Fibroblast of skin of left quadriceps (primary cell): ENCODE measurements at places on chromosomes 13 and 19.

- no peak for DNase-seq
These were observed 577.4 kb downstream of the TBC1D4 start for GRCh38 chr13:74904556-74904955.

- DNase-seq = no peak
These were observed 335 bp upstream of the SOX1 start for GRCh38 chr13:112066624-112067004.

GRCh38 chr19:4057931-4058692, 8.6 kb downstream of the ZBTB7A start:
- DNase-seq = peak; percentile 29

GRCh38 chr13:81058916-81059290, 718.0 kb upstream of the SPRY2 start:
- no peak for DNase-seq

DNA sequence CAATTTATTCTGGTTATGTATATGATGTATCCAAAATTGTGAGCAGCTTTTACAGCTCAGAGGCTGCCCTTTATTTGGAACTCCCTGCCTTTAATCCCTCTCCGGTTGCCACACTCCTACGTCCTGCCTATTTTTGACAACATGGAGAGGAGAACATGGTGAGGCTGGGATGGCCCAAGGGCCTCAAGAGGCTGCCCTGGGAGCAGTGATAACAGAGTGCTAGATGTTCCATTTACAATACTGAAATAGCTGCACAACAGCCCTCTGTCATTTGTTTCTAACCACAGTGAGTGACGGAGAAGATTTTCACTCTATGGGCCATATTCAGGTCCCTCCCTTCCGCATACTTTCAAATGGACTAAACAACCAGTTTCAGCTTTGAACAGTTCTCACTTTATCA, 33.4 kb downstream of the STARD13 start:
- no peak for DNase-seq

GRCh38 chr13:72317346-72318109, 409.9 kb downstream of the MZT1 start:
- DNase-seq = no peak

DNA sequence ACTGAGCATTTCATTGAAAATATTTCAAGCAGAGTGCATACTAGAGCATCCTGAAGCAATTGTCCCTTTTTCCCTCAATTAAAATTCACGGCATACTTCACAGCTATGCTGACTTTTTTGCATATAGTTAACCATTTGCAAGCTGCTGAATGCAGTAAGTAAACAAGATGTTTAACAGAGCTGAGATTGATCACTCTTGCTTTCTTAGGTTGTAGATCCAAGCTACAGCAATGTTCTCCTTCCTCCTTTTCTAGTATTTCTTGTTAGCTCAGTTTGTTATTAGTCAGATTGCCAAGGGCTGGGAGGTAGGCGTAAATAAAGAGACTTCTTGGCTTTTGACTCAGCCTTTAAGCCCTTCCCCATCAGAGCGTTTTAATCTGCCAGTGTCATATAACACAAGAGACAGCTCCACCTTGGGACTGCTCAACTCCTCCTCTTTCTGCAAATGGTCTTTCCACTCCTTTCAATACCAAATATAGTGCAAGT, at the start of gene SLITRK6:
TSS of gene SLITRK6 (minus strand) at position 323 of the 486 bp plus-strand sequence. CDS start 2,911 bp downstream, outside the sequence.
- DNase-seq = peak; percentile 47

DNA sequence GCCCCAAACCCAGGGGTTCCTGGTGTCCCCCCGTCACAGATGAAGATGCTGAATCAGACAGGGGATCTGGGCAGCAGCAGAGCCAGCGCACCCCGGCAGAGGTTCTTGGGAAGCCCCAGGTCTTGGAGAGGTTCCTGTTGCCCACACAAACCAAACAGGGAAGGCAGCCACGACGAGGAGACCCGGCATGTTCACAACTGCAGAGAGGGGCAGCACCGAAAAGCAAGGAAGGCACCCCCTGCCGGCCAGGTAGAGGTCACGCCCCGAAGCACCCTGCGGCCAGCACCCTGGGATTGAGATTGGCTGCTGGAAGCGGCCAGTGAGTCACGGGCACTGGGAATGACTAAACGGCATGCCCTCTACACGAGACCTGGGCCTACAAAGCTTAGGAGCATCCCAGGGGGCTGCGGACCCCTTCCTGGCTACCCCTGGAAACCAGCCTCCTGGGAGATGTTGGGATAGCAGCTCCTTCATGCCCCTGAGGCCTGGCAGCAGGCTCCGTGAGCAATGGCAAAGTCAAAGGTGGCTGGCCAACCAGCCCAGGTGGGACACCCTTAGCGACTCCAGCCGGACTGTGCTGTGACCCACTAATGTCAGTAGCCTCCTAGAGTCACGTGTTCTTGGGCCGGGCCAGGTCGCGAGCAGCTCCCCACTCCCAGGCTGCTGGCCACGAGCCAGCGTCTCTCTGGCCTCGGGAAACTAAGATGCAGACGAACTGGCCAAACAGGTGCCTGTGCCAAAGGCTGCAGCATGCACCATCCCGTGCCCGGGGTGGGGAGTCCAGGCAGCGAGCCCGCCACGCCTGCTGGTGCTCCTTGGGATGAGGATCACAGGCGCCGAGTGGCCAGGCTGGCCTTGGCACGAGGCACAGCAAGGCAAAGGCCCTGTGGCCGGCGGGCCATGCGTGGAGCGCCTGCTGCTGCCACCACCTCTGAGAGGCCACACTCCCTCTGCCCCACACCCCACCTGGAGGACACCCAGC, 43.2 kb downstream of the MLLT1 start:
- DNase-seq = no peak

DNA sequence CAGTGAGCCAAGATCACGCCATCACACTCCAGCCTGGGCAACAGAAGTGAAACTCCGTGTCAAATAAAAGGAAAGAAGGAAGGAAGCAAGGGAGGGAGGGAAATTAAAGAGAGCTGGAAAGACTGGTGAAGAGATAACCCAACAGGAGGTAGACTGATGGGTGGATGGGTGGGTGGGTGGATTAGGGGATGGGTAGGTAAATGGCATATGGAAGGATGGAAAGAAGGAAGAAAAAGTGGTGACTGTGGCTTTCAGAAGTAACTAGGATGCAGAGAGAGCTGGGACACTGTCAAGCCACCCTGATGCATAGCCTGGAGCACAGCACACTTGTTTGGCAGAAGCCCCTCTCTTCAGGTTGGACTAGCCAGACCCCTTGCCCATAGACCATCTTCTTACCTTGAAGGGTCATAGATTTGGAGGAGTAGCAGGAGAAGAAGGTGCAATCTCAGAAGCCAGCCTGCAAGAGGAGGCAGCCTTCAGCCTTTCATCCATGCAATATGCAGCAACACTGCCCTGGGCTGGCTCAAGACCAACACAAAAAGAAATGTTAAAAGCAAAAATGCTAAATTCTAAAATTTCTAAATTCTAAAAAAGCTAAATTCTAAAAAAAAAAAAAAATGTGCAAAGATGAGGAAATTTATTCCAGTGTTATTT, 5.1 kb downstream of the IQCN start:
- no peak for DNase-seq
